Hematopoietic multipotent progenitor cell treated with erythropoietin and hydrocortisone succinate and interleukin-3 and kit ligand, for 4 days (in vitro differentiated cells): ENCODE measurements at places on chromosomes 6 and 20.
A peak's percentile ranks its signal among the peaks of the same experiment; 100 is the strongest.

- DNase-seq = no peak
These were observed 45.1 kb downstream of the EPB41L2 start for GRCh38 chr6:131017962-131018361.

- peak; percentile 16 for DNase-seq
These were observed 51.0 kb upstream of the IL20RA start for GRCh38 chr6:137095651-137096238.

GRCh38 chr20:51862796-51863195, 60.5 kb upstream of the SALL4 start:
- DNase-seq = no peak

GRCh38 chr6:1066449-1067090, 245.3 kb upstream of the FOXQ1 start:
- no peak for DNase-seq

DNA sequence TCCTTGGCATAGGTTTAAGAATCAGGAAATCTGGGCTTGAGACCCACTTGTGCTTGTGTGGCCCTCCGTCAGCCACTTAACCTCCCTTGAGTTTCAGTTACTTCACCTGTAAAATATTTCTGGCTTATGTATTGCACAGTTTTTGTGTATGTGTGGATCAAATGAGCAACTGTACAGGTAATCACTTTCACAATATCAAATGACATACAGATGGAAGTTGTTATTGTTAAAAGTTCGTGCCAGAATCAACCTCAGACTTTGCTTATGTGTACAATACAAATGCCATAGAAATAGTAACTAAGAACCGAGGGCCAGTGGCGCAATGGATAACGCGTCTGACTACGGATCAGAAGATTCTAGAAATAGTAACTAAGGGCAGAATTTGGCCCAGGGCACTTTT, 65.6 kb upstream of the KIF13A start:
- no peak for DNase-seq

GRCh38 chr6:157269261-157269794, 54.0 kb downstream of the TMEM242 start:
- no peak for DNase-seq

DNA sequence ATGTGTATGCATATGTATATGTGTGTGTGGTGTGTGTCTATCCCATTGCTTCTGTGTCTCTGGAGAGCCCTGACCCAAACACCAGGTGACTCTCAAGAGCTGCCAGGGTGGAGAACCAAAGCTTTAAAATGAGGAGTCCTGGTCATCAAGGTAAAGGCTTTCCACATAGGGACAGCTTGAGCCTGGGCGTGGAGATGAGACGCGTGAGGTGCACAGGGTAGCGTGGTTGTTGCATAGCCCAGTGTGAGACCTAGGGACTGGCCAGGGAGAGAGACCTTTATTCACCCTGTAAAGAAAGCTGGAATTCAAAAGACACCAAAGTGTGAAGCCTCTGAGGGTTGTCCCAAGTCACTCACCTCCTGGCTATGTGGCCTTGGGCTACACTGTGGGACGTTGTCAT, 149.1 kb downstream of the SYCP2 start:
- no peak for DNase-seq

DNA sequence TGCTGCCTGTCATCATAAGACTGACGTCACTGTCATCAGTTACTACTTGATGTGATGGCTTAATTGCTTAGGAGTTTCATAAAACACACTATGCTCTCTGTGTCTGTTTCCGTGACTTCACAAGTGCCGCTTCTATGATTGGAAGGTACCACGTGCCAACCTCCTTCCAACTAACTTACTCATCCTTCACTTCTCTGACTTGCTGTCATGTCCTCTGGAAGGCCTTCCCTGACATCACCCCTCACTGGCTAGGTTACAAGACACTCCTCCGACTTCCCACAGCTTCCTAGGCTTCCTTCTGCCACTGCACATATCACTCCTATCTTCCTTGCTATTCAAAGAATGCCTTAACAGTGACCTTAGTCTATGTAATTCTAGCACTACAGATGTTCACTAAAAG, 20.4 kb downstream of the SERINC3 start:
- no peak for DNase-seq

GRCh38 chr6:42260972-42261371, 43.3 kb upstream of the MRPS10 start:
- peak; percentile 47 for DNase-seq

- DNase-seq = no peak
These were observed 36.4 kb downstream of the HFE start for GRCh38 chr6:26123675-26123946.

DNA sequence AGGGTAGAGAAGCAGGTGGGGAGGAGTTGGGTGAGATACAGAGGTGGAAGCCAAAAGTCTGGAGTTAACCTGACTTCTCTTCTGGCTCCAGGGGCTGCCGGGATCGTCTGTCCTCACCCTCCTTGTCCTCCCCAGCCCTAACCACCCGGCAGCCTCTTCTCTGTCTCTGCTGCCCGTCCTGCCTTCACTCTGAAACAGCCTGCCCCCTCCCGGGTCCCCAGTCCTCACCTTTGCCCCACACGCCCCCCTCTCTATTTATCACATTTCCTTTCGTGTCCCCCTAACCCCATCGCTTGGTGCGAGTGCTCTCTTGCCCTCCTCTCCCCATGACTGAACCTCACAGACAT, 5.7 kb downstream of the RING1 start:
- no peak for DNase-seq

GRCh38 chr6:37579444-37580067, 79.9 kb upstream of the CCDC167 start:
- DNase-seq = no peak

DNA sequence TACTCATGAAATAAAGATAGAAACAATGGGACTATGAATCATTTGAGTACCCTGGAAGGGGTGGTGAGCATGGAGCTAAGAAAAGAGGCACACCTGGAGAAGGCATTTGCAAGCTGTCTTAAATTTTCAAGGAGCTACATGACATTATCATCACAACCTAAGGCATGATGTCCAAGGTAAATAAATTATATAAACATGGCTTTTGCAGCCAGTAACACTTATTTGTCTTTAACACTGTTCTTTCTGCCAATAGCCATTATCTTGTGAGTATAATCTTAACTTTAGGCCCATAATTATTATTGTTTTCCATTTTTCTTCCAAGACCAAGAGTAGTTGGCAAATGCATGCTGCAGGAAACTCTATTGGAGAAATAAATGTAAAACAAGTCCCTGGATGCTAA, 63.7 kb downstream of the ALDH5A1 start:
- DNase-seq = no peak

DNA sequence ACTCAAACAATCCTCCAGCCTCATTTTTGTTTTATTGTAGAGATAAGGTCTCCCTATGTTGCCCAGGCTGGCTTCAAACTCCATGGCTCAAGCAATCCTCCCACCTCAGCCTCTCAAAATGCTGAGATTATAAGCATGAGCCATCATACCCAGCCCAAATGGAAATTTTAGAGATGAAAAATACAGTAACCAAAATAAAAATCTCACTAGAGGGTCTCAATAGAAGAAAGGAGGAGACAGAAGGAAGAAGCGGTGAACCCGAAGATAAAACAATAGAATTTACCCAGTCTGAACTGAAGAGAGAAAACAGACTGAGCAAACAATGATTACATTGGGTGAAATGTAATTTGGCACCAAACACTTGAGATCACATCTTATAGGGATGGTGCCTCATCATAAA, 16.7 kb upstream of the OLIG3 start:
- no peak for DNase-seq

DNA sequence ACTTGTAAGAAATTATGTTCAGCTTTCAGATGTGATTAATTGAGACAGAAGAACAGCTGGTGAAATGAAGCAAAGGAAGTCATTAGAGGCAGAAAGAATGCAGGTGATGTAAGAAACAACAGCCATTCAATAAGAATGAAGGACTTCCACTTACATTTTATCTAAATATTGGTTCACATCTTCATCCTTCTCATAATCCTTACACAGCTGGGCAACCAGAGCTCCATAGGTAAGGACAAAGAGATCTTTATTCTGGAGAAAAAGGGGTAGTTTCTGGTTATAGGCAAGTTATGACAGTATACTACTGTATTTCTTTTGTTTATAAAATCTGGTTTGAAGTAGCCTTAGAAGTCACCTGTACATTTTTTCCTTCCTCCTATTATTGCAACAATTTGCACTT, 2.3 kb downstream of the TRAPPC3L start:
- no peak for DNase-seq

- DNase-seq = no peak
These were observed 184.5 kb downstream of the COL21A1 start for GRCh38 chr6:56062836-56063235.

- DNase-seq = no peak
These were observed 43.4 kb downstream of the DLGAP4 start for GRCh38 chr20:36349384-36350170.

- no peak for DNase-seq
These were observed 36.2 kb upstream of the ZMYND8 start for GRCh38 chr20:47392721-47393073.

DNA sequence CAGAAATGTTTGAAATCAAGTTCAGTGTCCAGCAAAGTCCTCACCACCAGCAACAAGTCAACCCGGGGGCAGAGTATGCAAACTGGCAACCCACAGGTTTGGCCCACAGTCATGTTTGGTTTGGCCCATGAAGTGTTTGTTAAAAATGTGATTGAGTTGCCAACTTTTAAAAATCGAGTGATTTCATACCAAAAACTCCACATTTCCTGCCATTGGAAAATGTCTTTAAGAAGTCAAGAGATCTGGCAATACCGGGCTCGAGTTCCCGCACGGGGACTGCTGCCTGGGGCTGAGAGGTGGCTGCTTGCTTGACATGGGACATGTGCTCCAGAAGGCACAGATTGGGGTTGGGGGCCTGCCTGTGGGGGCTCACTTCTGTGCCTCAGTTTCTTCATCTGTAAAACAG, 36.1 kb downstream of the PREX1 start:
- DNase-seq = no peak

DNA sequence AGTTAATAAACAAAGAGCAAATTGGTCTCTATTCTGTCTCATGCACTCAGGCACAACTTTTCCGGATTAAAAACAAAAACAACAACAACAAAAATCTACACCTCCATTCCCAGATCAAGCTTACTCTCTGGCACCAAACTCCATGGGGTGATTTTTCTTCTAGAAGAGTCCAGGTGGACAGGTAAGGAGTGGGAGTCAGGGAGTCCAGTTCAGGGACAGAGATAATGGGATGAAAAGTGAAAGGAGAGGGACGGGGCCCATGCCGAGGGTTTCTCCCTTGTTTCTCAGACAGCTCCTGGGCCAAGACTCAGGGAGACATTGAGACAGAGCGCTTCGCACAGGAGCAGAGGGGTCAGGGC, 437 bp upstream of the HLA-A start:
- DNase-seq = no peak

DNA sequence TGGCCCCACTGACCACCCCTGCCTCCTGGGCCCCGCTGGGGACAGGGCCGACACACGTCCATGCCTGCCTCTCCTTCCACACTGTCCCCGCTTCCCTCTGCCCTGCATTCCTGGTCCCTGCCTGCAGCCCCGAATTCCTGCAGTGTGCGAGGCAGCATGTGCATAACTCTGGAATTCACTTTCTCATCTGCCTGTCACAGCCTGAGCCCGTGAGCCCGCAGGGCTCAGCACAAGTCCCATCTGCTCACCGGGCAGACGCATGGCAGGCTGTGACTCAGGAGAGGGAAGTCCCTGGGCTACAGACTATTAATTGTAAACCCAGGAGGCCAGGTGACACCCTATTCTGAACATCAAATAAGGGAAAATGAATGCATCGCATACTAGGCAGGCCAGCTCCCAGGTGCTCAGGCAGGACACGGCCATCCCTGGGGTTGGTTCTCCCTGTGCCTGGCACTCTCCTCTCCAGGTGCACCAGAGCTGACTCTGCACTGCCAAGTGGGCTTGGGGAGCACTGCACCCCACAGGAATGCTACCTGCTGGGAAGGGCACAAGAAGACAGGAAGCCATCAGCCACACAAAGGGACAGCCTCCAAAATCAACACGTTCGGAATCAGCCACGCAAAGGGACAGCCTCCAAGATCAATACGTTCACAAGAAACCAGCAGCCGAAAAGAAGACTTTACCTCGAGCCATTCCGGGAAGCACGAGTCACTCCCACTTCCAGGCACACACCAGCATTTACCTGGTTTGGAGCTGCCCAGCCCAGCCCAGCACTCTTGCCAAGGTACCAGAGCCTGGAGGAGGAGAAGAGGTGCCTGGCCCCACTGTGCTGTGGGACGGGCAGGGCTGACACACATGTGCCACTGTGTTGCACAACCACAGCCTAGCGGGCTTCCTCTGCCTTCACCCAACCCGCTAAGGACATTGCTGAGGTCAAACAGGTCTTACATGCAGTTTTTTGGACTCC, 65.9 kb downstream of the DLL1 start:
- peak; percentile 48 for DNase-seq

GRCh38 chr20:61146023-61146422, 106.0 kb upstream of the CDH4 start:
- no peak for DNase-seq

- no peak for DNase-seq
These were observed 19.0 kb upstream of the FILIP1 start for GRCh38 chr6:75512591-75512990.

DNA sequence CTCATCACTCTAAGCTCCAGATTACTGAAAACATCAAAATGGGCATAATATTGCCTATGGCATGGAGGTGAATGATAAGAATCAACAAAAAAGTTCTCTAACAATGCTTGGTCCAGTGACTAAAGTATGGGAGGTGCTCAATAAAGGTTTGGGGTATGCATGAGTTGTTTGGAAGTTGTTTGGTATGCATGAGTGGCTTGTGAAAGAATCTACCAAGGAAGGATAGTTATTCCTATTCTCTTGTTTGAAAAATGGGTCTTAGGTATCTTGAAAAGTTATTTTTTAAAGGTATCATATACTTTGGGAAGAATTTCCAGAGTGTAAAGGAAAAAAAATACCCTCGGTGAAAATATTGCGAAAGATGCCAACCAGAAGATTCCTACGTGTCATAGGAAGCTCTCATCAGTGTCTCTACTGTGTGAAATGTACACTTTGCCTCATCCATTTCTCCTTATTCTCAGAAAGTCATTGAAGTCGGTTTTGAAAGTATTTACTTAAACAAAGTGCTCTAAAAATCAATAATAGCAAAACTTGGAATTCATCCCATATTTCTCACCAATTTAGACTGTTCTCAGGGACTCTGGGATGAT, 449.8 kb downstream of the ADGRB3 start:
- no peak for DNase-seq

- no peak for DNase-seq
These were observed 161.7 kb downstream of the RIMS1 start for GRCh38 chr6:72048080-72048479.

DNA sequence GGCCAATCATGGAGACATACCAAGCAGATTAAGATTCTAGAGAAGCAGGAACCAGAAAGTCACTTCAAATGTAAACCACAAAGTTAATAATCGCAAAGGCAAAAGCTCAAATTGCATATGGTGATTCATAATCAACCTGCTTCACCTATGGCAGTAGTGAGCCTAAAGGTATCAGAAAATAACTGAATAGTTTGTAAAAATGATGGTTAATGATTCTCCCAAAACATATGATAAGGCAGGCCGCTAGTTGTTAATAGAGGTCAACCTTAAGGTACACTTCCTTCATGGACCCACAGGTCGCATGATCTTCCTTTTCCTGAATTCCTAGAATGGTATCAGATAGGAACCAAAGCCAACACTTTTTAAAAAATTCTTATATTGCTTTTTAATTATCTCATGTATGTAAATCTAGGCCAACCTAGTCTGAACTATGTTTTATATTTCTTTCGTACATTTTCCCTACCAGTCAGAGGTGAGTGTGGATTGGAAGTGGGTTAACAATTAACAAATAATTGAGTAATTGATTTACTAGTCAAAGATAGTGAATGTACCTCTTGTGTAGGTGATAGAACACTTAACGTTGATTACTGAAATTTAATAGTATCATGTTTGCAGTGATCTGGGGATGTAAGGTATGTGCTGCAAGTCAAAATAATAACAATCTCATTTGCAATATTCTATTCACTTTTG, 16.4 kb downstream of the TAAR2 start:
- DNase-seq = no peak

GRCh38 chr6:128515550-128516513, 4.6 kb downstream of the PTPRK start:
- no peak for DNase-seq
